AG10803 (cell line): ENCODE measurements at places on chromosomes 6 and 20.
A peak's percentile ranks its signal among the peaks of the same experiment; 100 is the strongest.

DNA sequence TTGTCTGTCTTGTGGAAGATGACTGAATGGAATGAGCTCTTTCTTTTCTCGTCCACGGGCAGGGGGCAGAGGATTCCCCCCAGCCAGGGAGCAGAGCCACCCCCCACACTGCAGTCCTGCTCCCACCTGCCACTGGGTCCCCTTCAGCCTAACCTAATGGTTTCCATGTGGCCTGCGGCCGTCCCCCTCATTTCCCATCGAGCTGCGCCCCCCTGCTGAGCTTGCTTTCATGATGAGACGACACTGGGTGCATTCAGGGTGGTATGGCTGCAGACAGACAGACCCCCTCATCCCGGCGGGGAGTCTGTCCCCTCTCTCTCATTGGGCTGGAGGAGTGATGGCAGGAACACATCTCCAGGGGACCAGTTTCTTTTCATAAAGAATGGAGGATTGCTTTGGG, 140.8 kb downstream of the DTNBP1 start:
- DNase-seq: no peak

DNA sequence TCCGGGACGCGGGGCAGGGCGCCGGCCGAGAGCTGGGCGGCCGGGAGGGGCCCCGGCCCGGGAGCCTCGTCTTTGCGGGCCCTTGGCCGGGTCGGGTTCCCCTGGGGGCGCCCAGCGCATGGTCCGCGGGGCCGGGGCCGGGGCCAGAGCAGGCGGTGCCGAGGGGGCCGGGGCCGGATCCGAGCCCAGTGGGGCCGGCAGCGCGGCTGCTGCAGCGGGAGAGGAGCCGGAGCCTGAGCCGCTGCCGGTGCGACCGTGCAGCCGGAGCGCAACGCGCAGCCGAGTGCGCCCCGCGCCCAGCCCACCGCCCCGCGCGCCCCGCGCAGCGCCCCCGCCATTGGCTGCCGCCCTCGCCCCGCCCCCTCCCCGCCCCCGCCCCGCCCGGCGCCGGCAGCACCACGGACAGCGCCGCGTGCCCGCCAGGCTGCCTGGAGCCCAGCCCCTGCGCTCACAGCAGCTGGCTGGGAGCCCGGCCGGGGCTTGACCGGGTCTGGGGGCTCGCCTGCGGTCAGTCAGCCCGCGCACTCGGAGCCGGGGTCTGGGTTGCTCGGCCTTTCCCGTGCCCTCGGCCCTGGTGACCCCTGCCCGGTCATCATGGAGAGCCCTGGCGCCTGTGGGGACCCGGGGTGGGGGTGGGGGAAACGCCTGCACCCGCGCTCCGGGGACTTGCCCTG, at the start of gene HRH3:
Gene HRH3, minus strand, starts transcription at position 287 of the 674 bp plus-strand sequence. CDS start 308 bp downstream, outside the sequence.
- DNase-seq: no peak

DNA sequence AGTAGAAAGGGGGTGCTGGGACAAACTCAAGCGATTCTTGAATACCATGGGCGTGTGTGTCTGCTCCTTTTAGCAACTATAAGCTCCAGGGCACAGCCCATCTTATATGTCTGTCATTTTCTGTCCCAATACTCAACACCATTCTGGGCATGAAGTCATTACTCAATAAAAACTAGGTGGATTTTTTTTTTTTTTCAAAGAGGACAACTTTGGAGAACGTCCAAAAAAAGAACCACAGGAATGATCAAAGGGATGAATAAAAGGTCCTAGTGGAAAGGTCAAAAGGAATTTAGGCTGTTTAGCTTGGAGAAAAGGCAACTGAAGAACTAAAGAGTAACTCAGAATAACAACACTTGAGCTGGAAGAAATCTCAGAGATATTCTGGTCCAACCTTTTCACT, 24.4 kb downstream of the UQCC1 start:
- peak; percentile 42 for DNase-seq

DNA sequence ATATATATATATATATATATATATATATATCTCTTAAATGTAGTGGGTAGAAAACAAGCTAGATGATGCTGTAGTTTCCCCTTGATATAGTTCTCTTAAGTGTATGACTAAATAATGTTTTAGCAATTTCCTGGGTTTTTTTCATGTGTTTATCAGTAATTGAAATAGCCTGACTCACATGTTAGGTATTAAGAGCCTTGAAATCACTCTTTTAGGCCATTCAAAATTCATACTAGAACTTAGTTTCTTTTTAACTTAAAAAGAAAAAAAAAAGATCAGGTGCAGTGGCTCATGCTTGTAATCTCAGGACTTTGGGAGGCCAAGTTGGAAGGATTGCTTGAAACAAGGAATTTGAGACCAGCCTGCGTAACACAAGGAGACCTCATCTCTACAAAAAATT, 44.1 kb downstream of the NKX2-4 start:
- DNase-seq: peak; percentile 46

DNA sequence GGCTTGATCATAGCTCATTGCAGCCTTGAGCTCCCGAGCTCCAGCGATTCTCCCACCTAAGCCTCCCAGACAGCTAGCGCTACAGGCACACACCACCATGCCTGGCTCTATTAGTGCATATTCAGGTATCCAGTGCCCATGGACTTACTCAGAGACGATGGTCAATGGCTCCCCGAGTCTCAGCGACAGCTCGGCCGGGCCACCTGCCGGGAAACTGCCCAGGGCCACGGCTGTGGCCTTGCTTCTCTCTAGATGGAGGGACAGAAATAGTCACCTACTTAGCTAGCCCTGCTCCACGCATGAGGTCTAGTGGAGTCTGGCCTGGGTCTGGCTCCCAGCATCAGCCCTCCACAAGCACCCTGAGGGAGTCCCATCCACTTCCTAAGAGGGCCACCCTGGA, 11.7 kb downstream of the SLA2 start:
- no peak for DNase-seq
